Astrocyte of the spinal cord (primary cell): ENCODE measurements at places on chromosomes 12 and 14.

DNA sequence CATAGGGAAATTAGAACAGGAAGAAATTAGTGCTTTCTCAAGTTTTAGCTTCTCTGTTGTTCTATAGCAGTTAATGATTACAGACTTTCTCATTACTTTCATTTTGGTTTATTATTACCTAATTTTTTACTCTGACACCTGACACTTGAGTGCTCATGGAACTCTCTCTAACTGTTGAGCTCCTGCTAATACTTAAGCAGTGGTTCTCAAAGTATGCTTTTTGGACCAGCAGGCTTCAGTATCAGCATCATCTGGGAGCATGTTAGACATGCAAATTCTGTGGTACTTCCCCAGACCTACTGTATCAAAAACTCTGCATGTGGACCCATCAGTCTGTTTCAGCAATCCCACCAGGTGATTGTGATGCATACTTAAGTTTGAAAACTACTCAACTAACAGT, 235.3 kb downstream of the CCDC91 start:
- DNase-seq: no peak

DNA sequence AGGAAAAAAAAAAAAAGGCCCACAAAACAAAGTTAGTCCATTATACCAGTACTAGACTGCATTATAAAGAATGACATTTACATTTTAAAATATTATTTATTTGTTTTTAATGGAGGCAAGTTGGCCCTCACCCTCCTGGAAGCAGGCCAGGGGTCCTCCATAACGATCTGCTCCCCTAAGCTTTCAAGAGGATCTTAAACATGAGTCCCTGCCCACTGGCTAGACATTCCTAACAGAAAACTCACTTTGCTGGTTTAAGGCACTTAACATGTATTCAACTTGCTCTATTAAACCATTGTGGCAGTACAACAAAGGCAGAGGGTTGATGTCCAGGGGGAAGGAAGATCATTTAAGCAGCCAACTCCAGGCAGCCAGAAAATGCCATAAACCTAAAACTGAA, 111.4 kb downstream of the STXBP6 start:
- DNase-seq: no peak

DNA sequence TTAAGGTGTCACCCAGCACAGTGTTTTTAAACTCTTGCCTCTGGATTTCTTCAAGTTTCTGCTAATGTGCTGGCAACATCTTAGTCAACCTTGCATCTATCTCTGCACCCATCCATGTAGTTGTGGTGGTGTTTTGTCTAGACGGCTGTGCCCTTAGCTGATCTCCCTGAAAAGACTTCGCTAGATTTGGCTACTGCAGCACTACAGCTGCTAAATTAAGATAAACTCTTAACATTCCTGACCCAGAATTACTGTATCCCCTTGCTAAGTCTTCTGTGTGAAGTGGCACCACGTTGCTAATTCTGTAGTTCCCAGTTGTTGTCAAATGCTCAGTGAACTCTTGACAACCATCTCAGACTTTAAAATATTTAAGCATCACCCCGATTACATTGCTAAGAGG, 66.8 kb downstream of the SRGAP1 start:
- no peak for DNase-seq

- no peak for DNase-seq
Measured at GRCh38 chr12:121723200-121723599, 10.6 kb downstream of the TMEM120B start.

- DNase-seq: no peak
Measured at GRCh38 chr12:79115743-79116142, 251.2 kb downstream of the SYT1 start.

DNA sequence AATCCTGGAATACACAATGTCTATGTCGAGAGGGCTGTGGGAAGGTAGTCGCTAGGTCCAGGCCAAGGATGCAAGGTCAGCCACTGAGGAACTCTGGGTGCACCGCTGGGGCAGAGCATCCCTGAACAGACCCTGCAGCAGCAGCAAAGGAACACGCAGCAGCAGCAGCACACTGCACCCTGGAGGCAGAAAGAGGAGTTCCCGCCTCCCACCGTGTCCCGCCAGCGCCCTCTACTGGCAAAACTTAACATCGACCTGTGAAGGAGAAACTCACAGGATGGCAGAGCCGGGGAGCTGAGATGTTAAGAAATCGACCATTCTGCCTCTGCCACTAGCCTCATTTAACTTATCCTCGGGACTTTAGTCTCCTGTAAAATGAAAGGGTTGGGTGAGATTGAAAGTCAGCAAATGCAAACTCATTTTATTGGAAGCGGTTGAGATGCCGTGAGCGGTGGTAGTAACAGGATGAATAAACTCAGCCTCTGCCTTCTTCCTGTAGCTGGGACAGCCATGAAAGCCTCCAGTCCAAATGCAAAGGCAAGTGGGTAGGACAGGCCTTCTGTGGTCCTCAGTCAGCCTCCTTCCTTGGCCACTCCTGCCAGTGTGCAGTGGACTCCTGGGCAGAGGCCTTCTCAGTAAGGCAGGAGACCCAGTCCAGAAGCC, 45.6 kb downstream of the STAB2 start:
- peak; percentile 16 for DNase-seq

- DNase-seq: no peak
Measured at GRCh38 chr14:105244334-105244733, 4.0 kb upstream of the BTBD6 start.

DNA sequence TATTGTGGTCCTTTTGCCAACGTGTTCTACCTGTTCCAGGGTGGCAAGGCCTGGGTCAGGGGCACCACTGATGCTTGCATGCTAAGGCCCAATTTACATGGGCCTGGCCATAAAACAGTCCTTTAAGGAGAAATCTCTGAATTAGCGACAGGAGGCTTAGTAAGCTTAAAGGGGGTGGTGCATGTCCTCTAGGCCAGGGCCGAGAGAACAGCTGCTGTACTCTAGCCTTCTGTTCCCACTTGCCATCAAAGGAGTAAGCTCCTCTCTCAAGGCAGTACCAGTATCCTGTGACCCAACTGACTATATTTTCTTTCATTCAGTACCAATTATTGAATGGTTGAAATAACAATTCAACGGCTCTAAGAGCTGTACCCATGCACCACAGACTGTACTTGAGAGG, 67.7 kb upstream of the ZDHHC17 start:
- DNase-seq: no peak

DNA sequence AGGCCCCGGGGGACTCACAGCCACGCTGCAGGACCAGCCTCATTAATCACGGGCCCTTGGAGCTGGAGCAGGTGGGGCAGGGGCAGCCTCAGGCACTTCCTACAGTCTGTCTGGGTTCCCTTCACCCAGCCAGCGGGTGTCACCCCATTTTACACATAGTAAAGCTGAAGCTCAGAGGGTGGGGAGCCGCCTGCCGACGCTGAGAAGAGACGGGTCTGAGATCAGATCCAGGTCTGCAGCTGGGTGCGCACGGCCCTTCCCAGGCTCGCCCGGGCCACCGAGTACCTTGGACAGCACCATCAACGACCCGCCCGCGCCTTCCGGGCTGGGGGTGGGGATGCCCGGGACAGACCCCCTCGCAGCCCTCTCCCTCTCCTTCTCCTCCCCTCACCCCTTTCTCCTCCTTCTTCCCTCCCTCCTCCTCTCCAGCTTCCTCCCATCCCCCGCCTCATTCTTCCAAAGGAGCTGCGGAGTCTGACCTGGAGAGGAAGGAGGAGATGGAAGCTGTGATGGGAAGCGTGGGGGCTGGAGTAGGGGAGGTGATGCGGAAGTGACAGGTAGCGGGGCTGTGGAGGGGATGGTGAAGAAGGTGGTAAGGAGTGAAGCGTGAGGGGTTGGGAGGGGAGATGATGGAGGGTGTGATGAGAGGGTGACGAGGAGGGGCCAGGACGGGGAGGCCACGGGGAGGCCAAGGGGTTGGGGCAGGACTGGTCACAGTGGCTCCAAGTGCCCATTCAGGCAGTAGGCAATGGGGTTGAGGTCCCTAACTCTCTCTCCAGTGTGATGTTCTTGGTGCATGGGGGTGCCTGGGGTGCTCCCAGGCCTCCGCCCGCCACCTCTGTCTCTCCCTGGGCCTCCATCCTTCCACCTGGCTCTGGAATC, 8.8 kb downstream of the DTX1 start:
- no peak for DNase-seq

- DNase-seq: no peak
Measured at GRCh38 chr12:12821975-12822374, 8.8 kb downstream of the DDX47 start.

DNA sequence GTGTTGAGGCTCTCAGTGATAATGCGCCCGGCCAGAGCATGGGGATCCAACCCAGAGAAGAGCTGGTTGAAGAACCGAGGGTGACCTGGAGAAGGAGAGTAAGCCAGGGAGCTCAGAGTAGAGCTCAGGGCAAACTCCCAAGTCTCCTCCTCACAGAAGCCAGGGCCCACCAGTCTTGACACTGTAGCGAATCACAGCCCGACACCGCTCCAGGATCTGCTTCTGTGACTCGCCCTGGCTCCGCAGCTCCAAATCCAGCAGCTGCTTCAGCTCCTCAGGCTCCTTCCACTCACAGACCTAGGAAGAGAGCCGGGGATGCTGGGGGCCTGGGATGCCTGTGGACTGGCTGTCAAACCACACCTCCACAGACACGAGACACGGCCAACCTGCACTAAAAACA, 8.2 kb upstream of the ZNF740 start:
- DNase-seq: peak; percentile 58

DNA sequence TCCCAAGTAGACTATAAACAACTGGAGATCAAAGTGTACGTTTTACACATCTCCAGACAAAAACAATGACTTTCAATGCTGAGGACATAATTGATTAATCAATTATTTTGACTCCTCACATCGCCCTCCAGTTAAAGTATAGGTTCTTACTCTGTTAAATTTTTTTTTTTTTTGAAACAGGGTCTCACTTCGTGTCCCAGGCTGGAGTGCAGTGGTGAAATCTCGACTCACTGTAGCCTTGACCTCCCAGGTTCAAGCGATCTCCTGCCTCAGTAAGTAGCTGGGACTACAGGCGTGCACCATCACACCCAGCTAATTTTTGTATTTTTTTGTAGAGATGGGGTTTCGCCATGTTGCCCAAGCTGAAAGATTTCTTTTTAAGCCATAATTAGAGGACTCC, 938 bp upstream of the CCNB1IP1 start:
- DNase-seq: no peak

- DNase-seq: peak; percentile 17
Measured at GRCh38 chr12:89710873-89711750, 2.5 kb upstream of the ATP2B1 start.

DNA sequence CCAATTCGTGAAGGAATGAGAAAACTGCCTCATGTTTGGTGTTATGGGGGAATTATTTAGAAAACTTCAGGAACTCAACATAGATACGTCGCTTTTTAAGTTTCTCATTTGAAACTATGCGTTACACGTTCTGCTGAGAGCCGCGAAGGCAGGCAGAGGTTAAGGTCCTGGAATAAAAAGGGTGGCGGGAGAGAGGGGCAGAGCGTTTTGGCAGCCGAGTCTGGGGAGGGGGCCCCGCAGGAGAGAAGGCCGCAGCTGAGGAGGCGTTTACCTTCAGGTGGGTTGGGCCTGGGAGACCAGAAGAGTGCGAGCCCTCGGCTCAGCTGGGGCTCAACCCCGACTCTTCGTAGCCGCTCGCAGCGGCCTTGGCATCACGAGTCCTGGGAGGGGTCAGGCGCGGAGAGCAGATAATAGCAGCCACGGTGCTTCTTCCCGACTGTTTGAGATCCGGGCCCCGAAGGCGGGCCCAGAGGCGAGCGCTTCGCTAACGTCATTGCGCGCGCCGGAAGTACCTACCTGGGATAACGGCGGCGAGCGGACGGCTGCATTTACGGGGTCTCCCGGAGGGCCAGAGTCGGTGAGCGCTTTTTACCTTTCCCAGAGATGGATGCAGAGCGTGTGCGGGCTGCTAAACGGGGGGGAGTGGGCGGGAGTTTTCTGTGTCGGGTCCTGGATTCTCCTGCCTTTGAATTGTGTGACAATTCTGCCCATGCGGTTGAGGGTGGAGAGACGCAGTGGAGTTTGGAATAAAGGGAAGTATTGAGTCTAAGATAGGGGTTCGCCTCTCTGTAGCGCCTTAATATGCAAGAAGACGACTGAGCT, at the start of the genes PPHLN1 and ZCRB1:
Gene PPHLN1, plus strand, starts transcription at position 515 of the 822 bp plus-strand sequence. CDS start 9,736 bp downstream, outside the sequence.
Gene ZCRB1, minus strand, starts transcription at position 442 of the 822 bp plus-strand sequence. CDS start 1,992 bp downstream, outside the sequence.
- peak; percentile 75 for DNase-seq

GRCh38 chr12:57224973-57225679, 4.4 kb upstream of the SHMT2 start:
- DNase-seq: no peak

DNA sequence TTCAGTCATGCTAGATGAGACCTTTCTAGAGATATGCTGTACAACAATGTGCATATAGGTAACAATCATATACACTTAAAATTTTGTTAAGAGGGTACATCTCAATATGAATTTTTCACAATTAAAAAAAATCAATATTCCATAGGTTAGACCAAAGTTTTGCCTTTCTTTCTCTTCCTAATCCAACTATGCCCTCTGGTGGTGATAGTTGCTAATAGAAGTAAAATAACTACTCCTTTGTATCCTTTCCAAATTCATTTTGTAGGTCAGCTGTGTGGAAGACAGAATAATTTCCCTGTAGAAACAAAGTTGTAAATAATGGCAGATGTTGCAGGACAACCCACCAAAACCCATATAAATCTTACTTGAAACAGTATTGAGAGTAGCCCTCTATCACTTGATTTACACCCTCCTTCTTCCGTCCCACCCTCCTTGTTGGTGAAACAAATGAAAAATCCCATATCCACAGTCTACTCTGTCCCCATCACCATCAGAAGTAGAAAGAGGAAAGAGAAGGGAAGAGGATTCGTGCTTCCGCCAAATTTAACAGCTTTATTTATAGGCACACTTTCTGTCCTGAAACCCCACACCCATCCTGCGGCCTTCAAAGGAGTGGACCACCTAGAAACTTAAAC, 34.2 kb upstream of the KICS2 start:
- peak; percentile 72 for DNase-seq

DNA sequence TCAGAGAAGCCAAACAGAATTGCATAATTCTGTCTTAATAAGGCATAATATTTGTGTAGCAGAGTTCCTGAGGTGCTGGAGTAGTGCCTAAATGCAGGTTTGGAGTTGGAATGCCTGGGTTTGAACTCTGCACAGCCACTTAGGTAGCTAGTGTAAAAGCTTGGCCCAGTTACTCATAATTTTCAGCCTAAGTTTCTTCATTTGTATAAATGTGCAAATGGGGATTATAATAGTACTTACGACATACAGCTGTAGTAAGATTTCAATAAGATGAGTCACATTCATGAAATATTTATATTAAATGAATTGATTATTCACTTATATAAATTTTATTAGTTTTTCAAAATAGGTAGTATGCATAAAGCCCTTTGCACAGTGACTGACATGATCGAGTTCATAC, 175.8 kb downstream of the DERA start:
- DNase-seq: no peak

DNA sequence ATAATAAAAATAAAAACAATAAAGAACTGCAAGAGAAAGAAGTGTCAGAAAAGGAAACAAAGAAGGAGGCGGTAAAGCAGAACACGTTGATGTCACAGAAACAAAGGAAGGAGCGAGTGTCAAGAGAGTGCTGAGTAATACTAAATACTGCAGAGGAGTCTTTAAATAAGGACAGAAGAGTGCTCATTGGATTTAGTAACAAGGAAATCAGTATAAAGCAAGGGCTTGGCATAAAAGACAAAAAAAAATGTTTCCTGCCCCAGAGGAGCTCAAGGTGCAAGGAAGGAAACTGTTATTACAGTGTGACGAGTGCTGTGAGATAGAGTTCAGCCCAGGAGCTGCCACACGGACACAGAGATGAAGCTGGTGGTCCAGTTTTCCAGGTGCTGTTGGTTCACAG, 8.4 kb upstream of the TUBA1A start:
- no peak for DNase-seq

- no peak for DNase-seq
Measured at GRCh38 chr14:82488473-82488872, 954.8 kb upstream of the SEL1L start.

- no peak for DNase-seq
Measured at GRCh38 chr12:52494100-52494499, 1.0 kb upstream of the KRT6A start.
